ENCODE measurements at places on chromosomes 16 and 17.

- DNase-seq = no peak
Measured at GRCh38 chr16:46568472-46569230, 52.5 kb downstream of the SHCBP1 start.

DNA sequence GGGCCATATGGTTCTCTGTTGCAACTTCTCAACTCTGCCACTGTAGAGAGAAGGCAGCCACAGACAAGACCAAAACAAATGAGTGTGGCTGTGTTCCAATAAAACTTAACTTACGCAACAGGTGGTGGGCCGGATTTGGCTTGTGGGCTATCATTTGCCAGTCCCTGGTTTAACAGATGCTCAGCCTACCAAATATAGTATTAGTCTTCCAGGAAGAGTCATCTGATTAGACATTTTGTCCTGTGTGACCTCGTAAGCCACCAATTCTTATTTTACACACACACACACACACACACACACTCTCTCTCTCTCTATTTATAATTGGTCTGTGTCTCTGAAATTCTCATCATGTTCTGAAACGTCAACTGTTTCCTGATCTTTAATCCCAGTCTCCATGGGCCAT is 245.9 kb downstream of the XYLT1 start:
- no peak for DNase-seq

GRCh38 chr17:56148333-56148732 is 4.9 kb upstream of the ANKFN1 start:
- no peak for DNase-seq

GRCh38 chr17:46822388-46822921 is 4.0 kb upstream of the WNT3 start:
- DNase-seq = no peak

GRCh38 chr17:2580661-2581060 is 12.8 kb upstream of the PAFAH1B1 start:
- DNase-seq = no peak

GRCh38 chr17:2087597-2088211 is 32.8 kb downstream of the HIC1 start:
- DNase-seq = no peak

DNA sequence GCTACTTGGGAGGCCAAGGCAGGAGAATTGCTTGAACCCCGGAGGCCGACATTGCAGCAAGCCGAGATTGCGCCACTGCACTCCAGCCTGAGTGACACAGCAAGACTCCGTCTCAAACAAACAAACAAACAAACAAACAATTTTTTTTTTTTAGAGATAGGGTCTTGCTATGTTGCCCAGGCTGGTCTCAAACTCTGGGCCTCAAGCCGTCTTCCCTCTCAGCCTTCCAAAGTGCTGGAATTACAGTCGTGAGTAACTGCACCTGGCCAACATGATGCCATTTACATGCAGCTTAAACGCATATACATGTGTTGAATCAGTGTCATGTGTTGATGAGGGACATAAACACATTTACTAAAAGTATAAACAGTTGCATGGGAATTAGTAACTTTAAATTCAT is 2.0 kb upstream of the SLFN5 start:
- DNase-seq = no peak

GRCh38 chr17:51397361-51398127 is 137.2 kb downstream of the UTP18 start:
- DNase-seq = no peak

GRCh38 chr17:68512960-68513474 is 787 bp downstream of the PRKAR1A start:
- DNase-seq = peak; percentile 30

DNA sequence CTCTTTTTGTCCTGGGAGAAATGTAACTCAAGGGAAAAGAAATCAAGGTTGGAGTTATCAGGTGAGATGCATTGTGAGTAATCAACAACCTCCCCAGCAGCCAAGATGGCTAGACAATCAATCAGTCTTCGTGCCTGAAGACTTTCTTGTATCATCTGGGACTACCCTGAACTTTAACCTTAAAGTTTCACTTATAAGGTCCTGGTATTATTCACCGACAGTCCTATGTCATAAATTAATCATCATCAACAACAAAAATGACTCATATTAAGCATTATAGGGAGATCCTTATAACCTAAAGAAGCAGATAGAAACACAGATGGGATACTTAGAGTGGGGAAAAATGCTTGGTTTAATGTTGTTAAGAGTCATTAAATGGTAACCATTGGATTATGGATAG is 7.7 kb upstream of the TEKT3 start:
- no peak for DNase-seq

DNA sequence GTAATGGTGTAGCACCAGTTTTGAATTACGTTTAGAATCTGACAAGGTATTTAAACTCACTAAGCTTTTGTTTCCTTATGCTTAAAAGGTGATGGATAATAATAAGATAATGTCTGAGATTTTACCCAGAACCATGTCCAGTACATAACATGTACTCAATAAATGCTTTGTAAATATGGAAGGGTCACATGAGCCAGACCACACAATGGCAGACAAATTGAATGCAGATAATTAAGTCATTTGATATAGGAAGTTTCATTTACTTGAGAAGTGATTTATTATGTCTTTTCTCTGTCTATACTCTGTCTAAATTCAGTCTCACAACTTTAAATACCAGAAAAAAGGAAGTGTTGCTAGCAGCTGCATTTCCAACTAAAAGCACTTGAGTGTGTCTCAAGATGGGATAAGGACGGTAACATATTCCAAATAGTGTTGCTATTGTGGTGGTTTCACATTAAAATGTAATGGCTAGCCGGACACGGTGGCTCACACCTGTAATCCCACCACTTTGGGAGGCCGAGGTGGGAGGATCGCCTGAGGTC is 52.5 kb upstream of the DHX40 start:
- peak; percentile 6 for DNase-seq

DNA sequence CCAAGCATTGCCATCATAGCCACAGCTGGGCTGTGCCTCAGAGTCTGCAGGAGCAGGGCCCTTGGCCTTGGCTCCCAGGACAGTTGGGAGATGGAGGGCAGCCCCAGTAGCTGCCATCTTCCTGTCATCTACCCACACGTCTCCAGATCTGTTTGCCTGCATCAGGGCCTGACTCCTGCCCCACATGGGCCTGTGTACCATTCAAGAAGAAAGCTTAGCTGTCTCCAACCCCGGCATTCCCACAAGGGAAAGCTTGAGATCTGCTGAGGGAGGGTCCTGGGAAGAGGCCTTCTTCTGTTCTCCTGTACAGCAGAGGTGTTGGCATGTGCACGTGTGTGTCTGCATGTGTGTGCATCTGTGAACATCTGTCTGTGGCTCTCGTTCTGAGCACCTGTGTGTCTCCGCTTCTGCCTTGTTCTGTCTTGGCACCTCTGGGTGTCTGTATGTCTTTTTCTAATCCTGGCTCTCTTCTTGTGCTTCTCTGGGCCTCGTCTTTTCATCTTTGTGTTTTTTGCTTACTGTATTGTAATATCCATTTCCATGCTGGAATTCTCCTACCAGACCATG is 122.2 kb downstream of the MRM1 start:
- DNase-seq = peak; percentile 23

DNA sequence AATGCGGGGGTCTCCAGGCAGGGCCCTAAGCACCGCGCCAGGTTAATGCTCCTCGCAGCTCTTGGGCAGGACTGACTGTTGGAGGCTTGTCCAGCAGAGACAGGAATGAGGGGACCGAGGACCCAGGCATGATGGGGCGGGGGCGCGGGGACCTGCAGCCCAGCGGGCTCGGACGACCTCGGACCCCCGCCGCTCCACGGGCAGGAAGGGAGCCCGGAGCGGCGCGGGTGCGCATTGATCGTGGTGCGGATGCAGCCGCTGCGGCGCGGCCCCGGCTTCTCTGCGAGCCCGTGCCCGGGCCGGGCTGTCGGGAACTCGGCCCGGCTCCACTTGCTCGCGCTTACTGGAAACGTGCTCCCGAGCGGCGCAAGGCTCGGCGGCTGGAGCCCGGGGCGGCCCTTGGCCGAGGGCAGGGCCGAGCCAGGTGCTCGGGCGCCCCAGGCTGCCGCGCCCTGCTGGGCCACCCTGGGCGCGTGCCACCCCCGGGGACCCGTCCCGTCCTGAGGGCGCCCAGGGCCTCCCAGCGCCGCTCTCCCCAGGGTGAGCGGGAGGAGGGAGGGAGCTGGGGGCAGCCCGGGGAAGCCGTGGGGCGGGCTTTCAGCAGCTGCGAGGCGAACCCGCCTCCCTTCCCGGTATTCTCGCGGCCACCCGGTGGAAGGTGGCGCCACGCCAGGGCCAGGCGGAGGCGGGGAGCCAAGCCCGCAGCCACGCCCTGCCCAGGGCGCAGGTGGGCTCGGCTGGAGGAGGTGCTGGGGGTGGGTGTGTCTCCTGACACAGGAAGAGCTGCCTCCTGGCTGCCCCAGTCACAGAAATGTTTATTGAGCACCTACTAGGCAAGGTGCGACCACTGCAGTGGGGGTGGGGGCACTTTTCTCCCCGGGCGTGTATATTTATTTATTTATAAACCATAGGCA is 45.9 kb downstream of the SOCS3 start:
- peak; percentile 92 for DNase-seq

GRCh38 chr17:37388266-37388665 is 12.5 kb downstream of the C17orf78 start:
- DNase-seq = no peak

DNA sequence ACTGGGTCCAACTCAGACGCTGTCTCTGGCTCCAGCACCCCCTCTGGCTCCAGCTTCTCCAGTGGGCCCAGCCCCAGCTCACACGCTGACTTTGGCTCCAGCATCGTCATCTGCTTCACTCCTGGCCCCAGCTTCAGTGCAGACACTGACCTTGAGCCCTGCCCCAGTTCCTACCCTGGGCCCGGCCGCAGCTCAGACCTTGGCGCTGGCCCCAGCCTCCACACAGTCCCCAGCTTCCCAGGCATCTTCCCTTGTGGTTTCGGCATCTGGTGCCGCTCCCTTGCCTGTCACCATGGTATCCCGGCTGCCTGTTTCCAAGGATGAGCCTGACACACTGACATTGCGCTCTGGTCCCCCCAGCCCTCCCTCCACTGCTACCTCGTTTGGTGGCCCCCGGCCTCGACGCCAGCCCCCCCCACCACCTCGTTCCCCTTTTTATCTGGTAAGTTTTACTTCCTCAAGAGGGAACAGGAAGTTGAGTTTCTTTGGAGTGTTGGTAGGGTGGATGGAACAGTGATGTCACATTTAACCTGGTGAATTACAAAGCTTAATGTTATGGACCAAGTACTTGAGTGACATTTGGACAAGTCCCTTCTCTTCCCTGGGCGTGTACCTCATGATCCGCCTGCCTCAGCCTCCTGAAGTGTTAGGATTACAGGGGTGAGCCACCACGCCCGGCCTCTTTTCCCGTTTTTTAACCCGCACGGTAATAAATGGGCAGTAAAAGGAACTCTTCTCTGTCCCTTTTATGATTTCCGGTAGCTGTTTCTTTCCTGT is 23.4 kb upstream of the PHKG2 start:
- no peak for DNase-seq

DNA sequence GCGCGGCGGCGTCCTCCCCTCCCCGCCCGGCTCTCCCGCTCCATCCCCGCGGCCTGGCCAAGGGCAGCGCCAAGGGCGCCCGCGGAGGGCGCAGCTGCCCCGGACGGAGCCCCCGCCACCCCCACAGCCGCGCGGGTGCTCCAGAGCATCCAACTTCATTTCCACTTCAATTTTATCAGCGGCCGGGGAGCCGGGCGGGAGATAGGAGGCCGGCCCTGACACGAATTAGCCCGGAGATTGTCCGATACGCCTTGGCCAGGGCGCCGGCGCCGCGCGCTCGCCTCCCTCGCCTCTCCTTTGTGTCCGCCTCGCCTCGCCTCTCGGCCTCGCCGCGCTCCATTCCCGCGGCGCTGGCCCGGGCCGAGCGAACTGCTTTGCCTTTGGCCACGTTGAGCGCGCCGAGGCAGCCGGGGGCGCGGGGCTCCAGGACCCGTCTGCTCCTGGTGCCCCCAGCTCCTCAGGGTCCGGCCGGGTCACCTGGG is 129.1 kb upstream of the LHX1 start:
- no peak for DNase-seq

GRCh38 chr16:4691666-4692412 is 1.5 kb upstream of the NUDT16L1 start:
- DNase-seq = no peak

- no peak for DNase-seq
Measured at GRCh38 chr16:75481475-75481874, 13.8 kb downstream of the CHST6 start.

DNA sequence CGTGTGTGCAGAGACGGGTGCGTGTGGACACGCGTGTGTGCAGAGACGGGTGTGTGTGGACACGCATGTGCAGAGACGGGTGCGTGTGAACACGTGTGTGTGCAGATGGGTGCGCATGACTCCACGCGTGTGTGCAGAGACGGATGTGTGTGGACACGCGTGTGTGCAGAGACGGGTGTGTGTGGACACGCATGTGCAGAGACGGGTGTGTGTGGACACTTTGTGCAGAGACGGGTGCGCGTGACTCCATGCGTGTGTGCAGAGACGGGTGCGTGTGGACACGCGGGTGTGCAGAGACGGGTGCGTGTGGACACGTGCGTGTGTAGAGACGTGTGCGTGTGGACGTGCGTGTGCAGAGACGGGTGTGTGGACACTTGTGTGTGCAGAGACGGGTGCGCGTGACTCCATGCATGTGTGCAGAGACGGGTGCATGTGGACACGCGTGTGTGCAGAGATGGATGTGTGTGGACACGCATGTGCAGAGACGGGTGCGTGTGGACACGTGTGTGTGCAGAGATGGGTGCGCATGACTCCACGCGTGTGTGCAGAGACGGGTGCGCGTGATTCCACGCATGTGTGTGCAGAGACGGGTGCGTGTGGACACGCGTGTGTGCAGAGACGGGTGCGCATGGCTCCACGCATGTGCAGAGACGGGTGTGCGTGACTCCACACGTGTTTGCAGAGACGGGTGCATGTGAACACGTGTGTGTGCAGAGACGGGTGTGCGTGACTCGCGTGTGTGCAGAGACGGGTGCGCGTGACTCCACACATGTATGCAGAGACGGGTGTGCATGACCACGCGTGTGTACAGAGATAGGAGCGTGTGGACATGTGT is 1.6 kb upstream of the CD7 start:
- no peak for DNase-seq

- DNase-seq = no peak
Measured at GRCh38 chr17:64117981-64118979, 11.7 kb downstream of the ERN1 start.

- no peak for DNase-seq
Measured at GRCh38 chr17:36742267-36743000, 141.1 kb downstream of the MRM1 start.

GRCh38 chr16:4247460-4247784 is 5.5 kb upstream of the SRL start:
- no peak for DNase-seq

DNA sequence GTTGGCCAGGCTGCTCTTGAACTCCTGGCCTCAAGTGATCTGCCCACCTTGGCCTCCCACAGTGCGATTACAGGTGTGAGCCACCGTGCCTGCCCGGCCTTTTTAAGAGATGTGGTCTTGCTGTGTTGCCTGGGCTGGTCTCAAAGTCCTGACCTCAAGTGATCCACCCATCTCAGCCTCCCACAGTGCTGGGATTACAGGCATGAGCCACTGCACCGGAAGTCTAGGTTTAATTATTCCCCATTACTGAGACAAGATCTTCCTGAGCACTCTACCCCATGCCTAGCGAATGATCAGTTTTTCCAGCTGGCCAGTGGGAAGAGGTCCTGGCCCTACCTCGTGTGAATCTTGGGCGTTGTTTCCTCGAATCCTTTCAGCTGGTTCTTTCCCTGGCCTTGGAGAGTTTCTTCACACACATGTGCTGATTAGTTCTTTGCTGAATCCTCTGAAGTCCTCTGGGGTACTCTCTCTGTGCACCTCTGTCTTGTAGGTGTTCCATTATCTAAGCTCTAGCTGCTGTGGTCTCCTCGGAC is 18.9 kb downstream of the C16orf54 start:
- DNase-seq = no peak

All from NCI-H1930 (cell line).